ENCODE measurements at places on chromosomes 12 and 14. TPM values are rescaled to one million over a fixed set of nuclear protein-coding genes. Genes with fewer than 3 reads are reported as not detected.

The C12orf56 gene
- total RNA-seq: 0.03 TPM

The RND1 gene
- 5.1 TPM for total RNA-seq

The FIGNL2 gene
- total RNA-seq: 0.26 TPM

The KRT3 gene
- 0.03 TPM for total RNA-seq

The SERPINA3 gene
- total RNA-seq: 12.5 TPM

The SCNN1A gene
- 25.5 TPM for total RNA-seq

The IL26 gene
- total RNA-seq: not detected

The IFNG-AS1 gene
- total RNA-seq: not detected

The PRH1 gene
- 3.0 TPM for total RNA-seq

The RBP5 gene
- not detected for total RNA-seq

The SLCO1B3 gene
- total RNA-seq: 13.6 TPM

The CEBPE gene
- total RNA-seq: 0.08 TPM
